Sigmoid colon (tissue), 7 donors: ENCODE measurements at places on chromosomes 5 and 9. TPM values are rescaled to one million over a fixed set of nuclear protein-coding genes. Genes with fewer than 3 reads are reported as not detected.
A peak's percentile ranks its signal among the peaks of the same experiment; 100 is the strongest.

The SHOC1 gene
- not detected for total RNA-seq

DNA sequence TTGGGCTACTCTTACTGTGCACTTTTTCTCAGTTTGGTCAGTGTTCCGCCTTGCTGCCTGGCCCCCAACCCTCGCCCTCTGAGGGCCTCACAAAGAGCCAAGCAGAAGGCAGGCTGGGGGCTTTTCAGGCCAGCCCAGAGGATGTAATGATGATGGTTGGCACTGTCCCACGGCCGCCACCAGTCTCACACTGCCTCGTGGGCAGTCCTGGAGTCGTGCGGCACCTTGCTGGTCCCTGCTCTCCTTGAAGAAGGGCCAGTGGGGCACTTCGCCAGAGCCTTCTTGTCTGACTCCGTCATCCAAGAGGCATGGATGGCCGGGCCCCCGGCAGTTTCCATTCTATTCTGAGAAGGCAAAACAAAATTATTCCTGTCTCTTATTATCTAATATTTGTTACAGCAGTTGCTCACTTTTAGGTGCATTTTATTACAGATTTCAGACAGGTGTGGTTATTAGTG, 21.0 kb downstream of the TENT4A start:
- DNase-seq, result peak; percentile 72

The TRIM52 gene
- total RNA-seq, result 12.8 TPM

GRCh38 chr5:160685695-160686094, 166.3 kb downstream of the ATP10B start:
- no peak for DNase-seq

The SLC28A3 gene
- not detected for total RNA-seq

- DNase-seq, result peak; percentile 75
These were observed 40.9 kb upstream of the FABP6 start for GRCh38 chr5:160188141-160189015.

GRCh38 chr5:73687357-73687756, 61.4 kb downstream of the ARHGEF28 start:
- DNase-seq, result no peak

The MARCHF3 gene
- total RNA-seq, result 4.4 TPM

The CACNA1B gene
- 0.33 TPM for total RNA-seq

DNA sequence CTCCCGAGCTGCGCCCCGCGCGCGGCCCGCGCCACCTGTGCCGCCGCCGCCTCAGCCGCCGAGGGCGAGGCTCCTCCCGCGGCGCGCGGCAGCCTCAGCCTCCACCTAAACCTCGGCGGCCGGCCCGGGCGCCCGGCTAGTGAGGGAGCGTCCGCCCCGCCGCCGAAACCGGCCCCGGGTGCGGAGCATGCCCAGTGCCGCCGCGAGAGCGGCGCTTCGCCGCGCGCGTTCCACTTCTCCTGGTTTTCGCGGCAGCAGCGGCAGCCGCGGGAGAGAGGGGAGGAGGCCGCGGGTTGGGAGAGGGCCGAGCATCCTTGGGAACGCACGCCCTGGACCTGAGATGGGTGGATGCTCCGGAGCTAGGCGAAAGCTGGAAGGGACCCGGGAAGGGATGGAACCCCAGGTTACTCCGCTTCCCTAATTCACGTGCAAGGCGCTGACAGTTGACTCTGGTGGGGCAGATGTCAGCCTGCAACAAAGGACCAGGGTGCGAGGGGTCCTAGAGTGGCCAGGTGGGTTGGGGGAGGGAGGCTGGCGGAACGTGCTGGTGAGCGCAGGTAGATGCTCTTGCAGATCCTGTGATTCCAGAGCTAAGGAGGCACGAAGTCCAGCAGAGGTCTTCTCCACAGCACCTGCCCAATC, at the start of gene CTNND2:
CTNND2 (minus strand) TSS at position 182 of the 642 bp plus-strand sequence. CDS start 593 bp downstream, outside the sequence.
- no peak for DNase-seq

GRCh38 chr5:389197-389821, 53.7 kb upstream of the EXOC3 start:
- no peak for DNase-seq

DNA sequence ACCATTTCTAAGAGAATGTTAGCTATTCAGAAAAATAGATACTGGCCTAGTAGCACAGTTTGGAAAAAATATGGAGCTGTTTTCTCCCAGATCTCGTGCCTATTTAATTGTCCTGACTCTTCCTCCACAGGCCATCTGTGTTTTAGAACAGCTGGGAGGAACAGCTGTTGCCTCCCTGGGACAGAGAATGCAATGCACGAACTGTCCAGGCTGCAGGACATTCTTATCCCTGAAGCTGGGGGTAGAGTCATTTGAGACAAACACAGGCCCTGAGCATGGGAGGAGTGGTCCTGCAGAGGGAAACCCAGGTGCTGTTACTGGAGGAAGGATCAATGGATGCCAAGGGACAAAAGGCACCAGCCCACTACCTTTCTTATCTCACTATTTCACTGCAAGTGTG, 20.9 kb upstream of the SPARC start:
- DNase-seq, result no peak

DNA sequence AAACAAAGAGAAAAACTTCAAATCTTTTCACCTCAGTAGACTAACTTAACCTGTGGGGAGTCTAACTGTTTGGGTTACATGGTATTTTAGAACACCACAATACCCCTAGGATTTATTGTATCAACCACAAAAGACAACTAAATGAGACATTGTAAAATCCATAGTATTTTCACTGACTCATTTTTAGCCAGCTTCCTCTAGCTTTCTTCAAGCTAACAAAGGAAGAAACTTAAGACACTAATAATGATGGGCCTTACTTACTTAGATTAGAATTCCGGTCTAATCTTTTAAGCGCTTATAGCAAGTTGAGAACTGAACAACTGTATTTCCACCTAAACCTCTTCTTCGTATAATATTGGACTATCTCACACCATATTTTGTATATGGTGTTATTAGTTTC, 529.3 kb downstream of the DMRTA1 start:
- DNase-seq, result no peak

DNA sequence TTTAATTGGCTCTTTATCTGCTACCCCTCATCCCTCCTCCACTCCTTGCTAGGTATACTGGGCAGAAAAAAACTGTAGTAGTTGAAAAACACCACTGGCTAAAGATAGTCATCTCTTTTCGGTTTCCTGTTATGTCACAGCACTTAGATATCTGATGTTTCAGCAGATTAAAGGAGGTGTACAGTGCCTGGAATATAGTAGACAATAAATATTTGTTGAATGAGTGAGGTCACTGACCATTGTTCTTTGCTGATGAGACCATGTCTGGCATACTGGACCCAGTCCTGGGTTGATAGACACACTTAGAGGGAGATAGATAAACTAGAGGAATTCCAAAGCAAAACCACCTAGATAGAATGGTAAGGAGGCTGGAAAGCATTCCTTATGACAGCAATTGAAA, 3.2 kb downstream of the GRPEL2 start:
- no peak for DNase-seq

The PAPPA gene
- total RNA-seq, result 4.9 TPM

GRCh38 chr5:37812365-37812764, 27.5 kb downstream of the GDNF start:
- no peak for DNase-seq

- no peak for DNase-seq
These were observed 130.2 kb upstream of the LMX1B start for GRCh38 chr9:126483468-126484073.

DNA sequence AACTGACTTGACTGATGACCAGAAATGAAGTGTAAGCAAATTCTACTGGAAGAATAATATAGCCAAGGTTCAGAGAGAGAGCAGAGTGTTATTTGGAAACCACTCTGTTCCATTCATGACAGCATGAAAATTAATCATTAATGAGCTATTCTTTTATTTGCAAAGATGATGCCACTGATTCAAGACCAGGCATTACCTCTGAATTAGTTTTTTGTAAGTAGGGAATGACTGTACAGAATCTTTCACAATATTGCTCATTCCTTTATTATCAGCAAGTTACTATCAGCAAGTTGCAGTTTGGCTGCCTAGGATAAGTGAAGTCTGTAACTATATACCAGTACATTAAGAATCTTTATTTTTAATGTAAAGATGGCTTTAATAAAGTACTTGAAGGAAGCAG, 75.1 kb upstream of the RGMB start:
- DNase-seq, result no peak

- DNase-seq, result no peak
These were observed 326.1 kb downstream of the EDIL3 start for GRCh38 chr5:84058561-84058960.

GRCh38 chr9:6459718-6460117, 46.7 kb downstream of the UHRF2 start:
- DNase-seq, result no peak

The RNF38 gene
- 48.7 TPM for total RNA-seq

DNA sequence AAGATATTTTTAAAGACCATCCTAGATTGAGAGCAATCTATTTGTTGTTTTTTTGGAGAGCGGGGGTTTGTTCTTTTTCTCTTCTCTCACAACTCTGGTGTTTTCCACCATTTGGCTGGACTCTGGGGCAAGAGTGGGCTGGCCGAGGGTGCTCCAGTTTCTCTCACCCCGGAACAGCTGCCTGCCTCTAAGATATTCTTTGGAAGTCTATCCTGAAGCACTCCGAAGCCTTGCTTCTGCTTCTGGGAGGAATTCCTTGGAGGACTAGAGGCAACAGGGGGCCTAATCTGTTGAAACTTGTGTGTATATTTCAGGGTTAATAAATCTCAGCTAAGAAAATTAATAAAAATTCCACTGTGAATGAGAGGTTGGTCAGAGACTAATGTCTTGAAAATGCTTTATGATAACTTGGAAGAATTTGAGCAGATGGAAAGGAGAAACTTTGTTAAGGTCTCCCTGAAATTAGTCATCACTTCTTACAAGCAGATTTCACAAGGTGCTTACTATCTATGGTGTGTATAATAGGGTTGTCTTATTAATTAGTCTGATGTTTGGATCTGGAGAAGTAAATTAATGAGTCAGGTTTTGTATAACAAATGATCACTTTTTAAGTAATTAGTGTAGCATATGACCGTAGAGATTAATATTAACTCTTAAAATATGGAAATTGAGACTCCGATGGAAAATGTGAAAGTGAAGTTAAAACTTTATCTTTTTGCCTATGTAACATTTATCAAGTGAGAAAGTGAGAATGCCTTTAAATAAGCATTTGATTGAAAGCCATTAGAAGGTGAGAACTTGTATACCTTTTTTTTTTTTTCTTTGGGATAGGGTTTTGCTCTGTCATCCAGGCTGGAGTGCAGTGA, 4.0 kb downstream of the MAN2A1 start:
- no peak for DNase-seq

- no peak for DNase-seq
These were observed 41.6 kb downstream of the NEUROG1 start for GRCh38 chr5:135494196-135494595.
